ENCODE measurements at places on chromosomes 6 and 20.

DNA sequence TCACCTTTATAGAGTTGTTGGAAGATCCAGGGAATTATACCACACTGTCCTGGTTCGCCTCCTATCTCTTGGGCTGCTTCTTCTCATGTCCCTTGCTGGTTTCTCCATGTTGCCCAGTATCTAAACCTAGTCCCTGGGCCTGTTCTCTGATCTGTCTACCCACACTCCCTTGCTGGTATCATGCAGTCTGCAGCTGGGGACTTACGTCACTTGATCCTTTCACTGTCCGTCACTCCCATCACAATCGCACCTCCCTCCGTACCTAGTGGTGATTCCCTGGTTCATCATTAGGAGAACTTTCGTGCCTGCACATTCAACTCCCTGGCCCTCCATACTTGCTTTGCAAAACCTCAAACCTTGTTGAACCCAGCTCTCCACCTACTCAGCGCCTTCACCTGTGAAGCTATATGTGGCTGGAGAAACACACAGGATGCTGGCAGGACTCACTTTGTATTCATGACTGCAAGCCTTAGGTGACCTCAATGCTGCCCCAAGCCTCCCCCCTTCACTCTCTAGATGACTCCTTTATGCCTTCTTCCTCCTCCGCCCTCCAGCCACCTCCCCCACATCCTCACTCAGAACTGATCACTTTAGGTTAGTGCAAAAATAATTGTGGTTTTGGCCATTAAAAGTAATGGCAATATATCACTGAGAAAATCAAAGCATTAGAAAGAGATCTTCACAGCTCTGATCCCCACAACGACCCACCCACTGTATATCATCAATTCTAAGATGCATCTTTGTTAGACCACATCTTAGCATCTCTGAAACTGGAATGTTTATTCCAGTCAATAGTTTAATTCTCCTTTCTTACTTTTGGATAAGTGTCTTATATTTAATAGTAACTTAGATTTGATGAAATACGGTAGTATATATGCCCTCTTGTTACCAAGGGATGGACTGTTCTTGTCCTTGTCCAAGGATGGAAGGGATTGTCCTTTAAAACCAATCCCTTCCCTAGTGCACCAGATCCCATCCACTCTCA lies 26.4 kb downstream of the GDAP1L1 start:
- DNase-seq, result no peak

GRCh38 chr6:94251878-94252277 lies 832.5 kb upstream of the EPHA7 start:
- no peak for DNase-seq

- no peak for DNase-seq
Measured at GRCh38 chr6:25237579-25237978, 41.6 kb upstream of the CARMIL1 start.

DNA sequence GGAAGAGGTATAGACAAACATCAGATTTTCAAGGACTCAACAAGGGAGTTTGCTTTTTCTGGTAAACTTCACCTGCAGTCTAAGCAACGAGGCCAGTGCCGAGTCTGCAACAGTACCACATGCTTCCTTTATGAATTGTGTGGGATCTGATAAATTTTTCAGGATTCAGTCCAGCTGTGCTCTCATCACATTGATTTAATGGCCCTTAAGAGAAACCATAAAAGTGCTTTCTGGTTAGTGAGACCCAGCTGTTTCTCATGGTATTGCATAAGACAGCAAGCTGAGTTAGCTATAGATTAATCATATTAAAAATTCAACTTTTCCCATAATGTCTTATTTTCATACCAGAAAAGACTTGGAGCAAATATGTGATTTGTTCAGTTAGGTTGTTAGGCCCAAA lies 291.4 kb downstream of the CENPW start:
- no peak for DNase-seq

- no peak for DNase-seq
Measured at GRCh38 chr20:36855241-36855657, 20.7 kb upstream of the TLDC2 start.

GRCh38 chr6:4803343-4803744 lies 27.1 kb downstream of the CDYL start:
- DNase-seq, result no peak

- no peak for DNase-seq
Measured at GRCh38 chr6:113694278-113695077, 162.7 kb upstream of the MARCKS start.

DNA sequence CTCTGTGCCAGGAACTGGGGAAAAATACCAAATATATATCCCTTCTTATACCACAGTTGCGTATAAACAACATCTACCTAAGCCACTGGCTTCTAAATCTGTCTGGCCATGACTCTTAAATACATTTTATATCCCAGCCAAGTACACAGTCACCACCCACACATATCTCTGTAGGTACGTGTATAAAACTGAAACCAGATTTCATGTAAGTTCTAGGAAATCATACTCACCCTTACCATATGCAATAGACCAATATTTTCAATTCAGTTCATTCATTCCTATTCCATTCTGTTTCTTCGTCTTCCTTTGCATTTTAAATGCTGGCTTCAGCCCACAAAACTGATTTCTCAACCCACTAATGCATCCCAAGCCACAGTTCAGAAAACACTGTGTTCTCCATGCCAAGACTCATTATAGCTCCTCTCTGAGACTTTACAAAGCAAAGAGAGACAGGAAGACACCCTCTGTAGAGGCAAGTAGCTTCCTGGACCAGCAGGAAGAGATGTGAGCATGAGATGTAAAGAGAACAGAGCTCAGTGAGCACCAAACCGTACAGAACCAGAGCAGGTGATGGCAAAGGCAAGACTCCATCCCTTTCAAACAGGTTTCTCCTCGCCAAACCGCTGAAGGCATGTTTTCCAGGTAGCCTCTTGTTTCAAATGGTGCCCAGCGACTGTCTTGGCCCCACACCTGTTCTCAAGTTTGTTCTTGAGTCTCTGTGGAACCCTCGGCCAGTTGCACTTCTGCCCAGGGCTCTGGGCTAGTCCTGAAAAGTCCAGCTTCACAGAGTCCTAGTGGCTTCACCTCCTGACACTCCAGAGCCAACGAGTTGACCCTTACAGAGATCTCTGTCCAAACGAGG lies 18.7 kb downstream of the FAM50B start:
- no peak for DNase-seq

DNA sequence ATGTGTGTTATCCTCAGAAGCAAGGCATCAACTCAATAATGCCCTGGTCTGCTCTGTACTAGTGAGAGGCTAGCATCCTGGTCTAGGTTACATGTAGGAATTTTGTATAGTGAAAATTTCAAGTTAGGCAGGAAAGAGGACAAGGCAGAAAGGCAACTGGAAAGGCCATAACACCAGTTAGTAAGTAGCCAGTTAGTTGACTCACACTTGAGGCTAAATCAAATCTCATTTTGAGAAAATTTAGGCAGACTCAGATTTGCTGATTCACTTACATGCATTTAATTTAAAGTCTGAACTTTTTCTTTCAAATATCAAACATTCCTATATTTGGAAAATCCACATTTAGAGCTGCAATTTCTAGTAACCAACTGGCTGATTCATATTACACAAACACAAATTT lies 184.5 kb upstream of the TCF21 start:
- DNase-seq, result no peak

DNA sequence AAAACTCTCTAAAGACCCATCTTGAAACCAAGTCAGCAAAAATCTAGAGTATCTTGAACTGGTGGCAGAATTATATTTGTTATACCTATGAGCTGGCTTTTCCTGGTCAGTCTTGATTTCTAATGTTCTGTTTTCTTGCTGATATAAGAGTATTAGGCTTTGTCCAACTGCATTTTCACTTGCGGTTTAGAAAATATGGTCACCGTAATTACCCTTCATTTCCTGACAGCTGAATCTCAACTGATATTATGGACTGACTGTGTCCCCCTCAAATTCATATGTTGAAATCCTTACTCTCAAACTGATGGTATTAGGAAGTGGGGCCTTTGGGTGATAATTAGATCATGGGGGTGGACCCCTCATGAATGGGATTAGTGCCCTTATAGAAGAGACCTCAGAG lies 72.1 kb downstream of the TXLNB start:
- no peak for DNase-seq

- no peak for DNase-seq
Measured at GRCh38 chr6:108253241-108253640, 7.6 kb downstream of the SNX3 start.

- DNase-seq, result no peak
Measured at GRCh38 chr6:98695091-98695801, 139.1 kb upstream of the POU3F2 start.

DNA sequence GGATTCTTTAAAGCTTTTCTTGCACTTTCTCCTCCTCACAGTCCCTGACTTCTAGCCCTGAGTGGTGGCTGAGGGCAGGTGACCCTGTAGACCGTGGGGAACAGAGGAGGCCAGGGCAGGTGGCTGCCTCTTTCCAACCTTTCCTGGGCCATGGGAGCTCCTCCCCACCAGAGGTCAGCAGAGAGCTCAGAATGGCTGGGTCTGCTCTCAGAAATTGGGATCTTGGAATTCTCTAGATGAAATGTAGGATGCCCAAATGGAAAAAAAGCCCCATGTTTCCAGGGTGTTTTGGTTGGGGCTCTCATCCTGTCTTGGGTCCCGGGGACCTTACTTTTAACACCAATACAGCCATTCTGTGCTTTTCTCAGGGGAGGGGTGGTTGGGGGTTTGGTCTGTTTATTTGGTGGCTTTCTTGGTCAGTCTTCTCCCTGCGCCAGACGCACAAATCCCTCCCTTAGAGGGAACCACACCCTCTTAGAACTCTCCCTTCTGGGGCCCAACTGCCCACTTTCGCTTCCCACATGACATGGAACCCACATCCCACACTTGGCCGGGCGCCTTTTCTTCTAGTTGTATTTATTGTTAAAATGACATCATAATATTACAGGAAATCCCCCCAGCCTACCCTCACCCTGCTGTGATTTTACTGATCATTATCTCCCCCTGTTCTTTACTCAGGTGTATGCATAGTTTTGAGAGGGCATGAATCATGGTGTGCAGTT lies 17.9 kb downstream of the GNAS start:
- DNase-seq, result no peak

DNA sequence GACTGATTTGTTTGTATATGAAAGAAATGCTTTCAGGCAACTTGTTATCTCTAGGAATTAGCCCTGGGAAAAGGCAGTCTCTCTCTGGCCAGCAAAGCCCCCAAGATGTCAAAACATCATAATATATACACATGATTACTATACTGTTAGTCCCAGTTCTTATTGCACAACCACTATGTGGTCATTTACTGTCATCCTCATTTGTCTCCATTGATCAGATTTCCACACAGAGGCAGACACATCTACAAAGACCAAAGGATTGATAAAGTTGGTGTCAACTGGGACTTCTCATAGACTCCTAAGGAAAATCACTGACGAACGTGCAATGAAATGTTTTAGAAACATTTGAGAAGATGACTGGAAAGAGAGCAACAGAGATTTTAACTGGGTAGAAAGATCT lies 71.9 kb upstream of the POPDC3 start:
- DNase-seq, result no peak

- no peak for DNase-seq
Measured at GRCh38 chr6:28693751-28694443, 168.2 kb downstream of the GPX5 start.

- no peak for DNase-seq
Measured at GRCh38 chr6:17454316-17455005, 61.1 kb downstream of the CAP2 start.

DNA sequence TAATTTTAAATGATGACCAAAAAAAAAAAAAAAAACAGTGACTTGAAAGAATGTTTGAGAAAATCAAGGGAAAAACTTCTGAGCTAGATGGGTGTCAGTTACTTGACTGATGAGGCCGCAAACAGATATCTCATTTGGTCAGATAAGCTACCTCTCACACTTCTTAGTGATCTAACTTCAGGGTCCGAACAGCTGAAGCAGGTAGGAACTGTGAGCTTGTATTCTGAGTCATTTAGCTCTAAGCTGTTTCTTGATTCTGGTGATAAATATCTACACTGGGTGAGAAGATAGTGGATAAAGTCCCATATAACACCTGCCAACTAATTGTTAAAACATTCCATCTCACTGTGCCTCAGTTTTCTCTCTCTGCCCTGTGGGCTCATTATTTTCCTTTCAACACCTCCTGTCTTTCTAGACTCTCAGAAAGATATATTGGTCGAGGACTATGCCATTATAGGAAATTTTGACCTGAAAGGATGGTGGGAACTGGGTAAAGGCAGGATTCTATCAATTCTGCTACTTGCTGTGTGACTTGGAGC lies 7.7 kb downstream of the KIF3B start:
- no peak for DNase-seq

GRCh38 chr20:62489186-62489931 lies 13.6 kb upstream of the GATA5 start:
- DNase-seq, result no peak

DNA sequence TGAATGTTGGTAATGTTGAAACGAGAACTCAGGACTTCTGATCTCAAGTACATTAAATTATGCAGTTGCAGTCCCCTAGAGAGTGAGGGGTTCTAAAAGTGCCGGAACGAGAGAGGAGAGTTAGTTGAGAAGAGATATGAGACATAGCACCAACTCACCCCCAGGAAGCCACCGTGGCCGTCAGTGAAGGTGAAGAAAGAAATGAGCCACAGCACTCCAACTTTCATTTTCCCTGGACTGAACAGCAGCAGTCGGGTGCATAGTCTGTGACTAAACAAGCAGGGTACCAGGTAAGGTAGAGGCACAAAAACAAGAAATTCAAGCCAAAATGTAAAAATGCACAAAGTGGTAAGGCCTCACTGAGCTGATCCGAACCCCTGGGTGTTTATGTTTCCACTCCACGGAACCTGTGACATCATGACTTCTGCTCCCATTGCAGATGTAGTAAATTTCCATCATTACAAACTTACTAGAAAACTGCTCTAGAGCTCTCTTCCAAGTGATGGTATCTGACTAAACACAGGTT lies 13.2 kb downstream of the ADGRF1 start:
- no peak for DNase-seq

GRCh38 chr6:75150685-75151412 lies 55.0 kb downstream of the COL12A1 start:
- no peak for DNase-seq

DNA sequence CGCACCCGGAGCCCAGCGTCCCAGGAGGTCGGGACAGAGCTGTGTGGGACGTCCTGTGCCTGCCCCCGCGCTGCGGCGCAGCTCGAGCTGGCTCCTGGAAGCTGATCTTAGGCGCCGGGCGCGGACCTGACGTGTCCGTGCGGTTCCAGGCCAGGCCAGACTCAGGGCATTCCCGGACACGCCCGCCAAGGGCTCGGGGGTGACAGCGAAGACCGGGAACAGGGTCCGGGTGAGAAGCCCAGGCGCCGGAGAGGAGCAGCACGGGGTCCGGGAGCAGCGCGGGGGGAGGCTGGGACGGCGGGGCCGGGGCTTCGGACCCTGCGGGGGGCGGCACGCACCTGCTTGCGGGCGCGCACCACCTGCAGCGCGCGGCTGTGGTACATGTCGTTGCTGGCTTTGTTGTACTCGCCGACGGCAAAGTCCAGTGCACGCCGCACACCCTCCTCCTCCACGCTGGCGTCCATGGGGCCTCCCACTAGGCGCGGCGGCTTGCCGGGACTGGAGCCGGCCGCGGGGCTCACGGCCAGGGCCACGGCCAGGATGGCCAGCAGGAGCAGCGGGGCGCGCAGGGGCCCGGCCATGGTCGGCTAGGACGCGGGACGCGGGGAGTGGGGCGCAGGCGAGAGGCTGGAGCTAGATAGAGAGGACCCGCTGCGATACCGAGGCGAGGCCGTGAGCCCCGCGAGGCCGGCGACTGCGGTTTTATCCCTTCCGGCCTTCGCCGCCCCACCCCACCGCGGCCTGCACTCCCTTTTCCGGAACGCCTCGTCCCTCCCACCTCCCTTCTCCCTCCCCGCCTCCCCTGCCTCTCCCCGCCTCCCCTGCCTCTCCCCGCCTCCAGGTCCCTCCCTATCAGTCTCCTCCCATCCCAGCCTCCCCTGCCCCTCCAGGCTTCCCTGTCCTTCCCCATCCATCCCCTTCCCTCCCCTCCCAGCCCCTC lies at the start of gene CST3:
Gene CST3 (minus strand): TSS at position 674 of the 940 bp plus-strand sequence. CDS start 93 bp downstream, at position 581.
- DNase-seq, result no peak
